Left cardiac atrium (tissue), 4 donors: ENCODE measurements at places on chromosomes 4 and X. TPM values are rescaled to one million over a fixed set of nuclear protein-coding genes. Genes with fewer than 3 reads are reported as not detected.
A peak's percentile ranks its signal among the peaks of the same experiment; 100 is the strongest.

Gene RAB40A
- 0.18 TPM for total RNA-seq

- DNase-seq, result peak; percentile 47
Observed at GRCh38 chr4:25938787-25939186, 24.8 kb downstream of the SMIM20 start.

Gene COMMD8
- 14.2 TPM for total RNA-seq

DNA sequence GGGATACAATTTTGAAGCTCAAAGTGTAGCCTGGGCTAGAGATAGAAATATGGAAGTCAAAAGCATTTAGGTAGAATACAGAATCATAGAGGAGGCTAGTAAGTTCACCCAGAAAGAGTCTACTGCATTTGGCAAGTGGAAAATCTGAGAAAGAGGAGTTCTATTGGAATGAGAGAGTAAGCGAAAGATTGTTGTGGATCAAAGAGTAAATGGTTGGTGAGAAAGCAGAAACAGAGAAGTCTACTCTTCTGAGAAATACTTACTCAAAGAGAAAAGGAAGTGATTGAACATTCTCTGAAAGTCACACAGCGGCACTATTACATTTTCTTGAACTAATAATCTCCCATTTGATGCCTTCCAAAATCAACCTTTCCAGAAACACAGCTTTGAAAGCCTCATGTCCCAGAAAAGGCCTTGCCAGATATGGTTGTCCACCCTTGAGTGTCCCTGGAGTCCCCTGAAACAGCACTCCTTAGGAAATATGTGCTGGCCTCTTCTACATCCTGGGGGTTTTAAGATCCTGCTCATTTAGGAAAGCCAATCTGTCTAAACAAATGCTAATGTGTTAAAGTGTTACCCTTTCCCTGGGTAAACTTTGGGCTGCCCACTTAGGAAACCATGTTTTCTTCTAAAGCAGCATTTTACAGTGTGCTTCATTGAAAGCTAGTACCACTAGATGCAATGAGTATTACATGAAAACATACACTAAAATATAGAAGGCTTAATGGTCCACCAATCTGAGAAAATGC is 132.6 kb downstream of the INPP4B start:
- no peak for DNase-seq

GRCh38 chrX:103214870-103215424 is at the start of gene BEX4:
Gene BEX4, plus strand, starts transcription at chrX:103215108. Its CDS starts 1,046 bp downstream, at chrX:103216154.
- peak; percentile 87 for DNase-seq

DNA sequence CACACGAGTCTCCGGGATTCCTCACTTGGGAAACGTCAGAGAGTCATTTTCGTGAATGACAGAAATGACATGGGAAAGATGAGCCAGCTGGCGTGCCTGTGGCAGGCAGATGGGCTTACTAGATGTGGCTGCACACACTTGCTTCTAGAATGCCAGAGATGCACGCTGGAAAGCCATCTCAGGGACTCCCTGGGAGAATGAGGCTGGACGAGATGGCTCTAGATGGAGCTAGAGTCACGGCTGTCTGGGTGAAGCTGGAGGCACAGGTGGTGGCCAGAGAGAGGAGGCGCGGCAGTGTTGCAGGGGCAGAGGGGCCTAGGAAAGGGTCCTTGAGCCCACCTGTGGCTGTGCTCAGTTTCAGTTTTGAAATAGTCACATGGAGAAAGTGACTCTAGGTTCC is 26.0 kb downstream of the TKTL1 start:
- DNase-seq, result peak; percentile 17

Gene RFC1
- total RNA-seq, result 25.8 TPM

Gene PRKX
- total RNA-seq, result 6.2 TPM

DNA sequence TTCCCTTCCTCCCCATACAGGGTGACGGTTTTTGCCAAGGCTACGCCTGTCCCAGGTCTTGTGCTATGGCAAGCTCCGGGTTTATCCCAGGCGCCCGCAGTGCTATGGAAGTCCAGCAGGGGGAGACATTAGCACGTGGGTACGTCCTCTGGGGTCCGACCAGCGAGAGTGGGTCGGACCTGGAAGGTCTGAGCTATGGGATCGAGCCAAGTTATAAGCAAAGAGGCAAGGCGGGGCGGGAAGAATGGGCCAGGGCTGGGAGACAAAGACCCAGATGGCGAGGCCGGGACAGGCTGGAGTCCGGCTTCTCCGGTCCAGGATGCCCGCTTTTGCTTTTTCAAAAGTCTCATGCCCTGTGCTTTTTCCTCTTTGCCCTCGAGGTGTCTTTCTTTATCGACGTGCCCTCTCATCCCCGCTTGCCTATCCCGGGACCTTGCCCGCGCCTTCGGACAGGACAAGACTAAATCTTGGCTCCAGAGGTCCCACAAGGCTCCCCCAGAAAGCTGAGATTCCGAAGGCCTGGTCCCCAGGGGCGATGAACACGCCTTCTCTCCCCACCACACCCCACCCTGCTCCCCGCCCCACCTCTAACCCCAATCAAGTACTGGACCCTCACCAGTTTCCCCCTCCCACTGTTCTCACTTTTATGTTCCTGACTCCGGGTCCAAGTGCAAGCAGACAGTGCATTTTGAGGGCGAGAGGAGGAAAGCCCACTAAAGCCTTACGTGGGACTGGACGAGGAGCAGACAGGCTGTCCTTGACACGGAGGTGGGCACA is 785 bp upstream of the EFNB1 start:
- DNase-seq, result peak; percentile 84

DNA sequence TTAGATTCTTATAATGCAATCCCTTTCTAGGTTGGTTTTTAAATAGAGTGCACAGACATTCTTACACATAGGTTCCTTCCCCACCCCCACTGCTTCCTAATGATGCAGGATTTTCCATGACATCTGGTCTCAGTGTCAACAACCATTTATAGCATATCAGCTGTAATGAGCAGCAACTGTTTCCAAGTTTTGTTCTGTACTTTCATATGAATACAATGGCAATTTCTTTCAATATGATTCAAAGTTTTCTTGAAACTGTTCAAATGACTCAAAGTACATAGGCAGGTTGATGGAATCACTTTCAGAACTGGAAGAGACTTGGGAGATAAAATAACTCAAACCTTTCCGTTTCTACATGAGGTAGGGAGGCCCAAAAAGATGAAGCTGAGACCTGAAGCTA is 220.7 kb downstream of the CAMK2D start:
- no peak for DNase-seq

GRCh38 chrX:22159071-22159470 is 113.6 kb upstream of the CBLL2 start:
- DNase-seq, result no peak

DNA sequence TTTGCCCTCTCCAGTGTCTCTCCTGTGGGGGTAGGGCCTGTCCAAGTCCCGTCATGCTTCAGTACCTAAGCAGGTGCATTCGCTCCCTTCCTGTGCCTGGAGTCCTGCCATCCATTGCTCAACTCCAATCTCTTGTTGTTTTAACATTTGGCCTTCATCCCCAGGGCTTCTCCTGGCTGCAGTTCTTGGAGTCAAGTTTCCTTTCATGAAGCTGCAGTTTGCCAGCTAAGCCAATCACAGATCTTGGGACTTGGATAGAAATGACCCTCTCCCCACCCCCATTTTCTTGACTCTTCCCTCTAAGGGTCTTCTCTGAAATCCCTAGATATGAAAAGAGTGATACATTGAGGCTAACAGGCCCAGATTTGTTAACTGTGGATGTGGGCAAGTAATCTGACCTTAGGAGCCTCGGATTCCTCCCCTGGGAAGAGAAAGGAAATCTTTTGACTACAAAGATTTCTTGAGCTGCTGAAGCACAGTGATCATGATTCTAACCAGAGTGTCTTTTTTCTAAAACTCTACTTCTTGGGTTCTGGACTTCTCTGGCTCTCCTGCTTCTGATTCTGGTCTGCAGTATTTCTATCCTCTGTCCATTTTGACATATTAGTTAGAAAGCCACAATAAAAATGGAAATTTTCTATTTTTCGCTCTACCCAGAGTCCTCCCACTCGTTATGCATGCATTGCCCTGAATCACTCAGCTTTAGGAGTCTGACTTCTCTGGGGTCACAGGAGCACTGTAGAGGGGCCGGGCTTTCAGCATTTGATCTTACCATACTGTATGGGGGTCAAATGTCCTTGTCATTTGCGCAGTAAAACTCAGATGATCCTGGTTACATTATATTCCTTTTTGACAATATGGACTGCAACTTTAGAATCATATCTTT is 61.0 kb downstream of the CHRNA9 start:
- DNase-seq, result peak; percentile 45
